ENCODE measurements at places on chromosomes 12 and 14.

- no peak for DNase-seq
Measured at GRCh38 chr12:50508414-50508813, 3.6 kb downstream of the DIP2B start.

- DNase-seq, result no peak
Measured at GRCh38 chr12:132717531-132718387, 7.1 kb downstream of the PGAM5 start.

DNA sequence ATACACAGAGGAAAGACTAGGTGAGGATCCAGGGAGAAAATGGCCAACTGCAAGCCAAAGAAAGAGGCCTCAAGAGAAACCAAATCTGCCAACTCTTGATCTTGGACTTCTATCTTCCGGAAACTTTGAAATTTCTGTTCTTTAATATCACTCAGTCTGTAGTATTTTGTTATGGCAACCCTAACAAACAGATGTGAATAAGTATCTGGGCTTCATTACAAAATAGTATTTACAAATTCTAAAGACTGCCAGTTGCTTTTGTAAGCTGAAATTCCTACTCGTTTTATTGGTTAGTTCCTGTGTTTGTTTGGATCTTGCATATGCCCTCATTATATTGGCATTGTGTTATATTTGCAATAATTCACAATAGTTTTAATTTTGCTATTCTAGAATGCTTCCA is 143.2 kb upstream of the USP15 start:
- no peak for DNase-seq

DNA sequence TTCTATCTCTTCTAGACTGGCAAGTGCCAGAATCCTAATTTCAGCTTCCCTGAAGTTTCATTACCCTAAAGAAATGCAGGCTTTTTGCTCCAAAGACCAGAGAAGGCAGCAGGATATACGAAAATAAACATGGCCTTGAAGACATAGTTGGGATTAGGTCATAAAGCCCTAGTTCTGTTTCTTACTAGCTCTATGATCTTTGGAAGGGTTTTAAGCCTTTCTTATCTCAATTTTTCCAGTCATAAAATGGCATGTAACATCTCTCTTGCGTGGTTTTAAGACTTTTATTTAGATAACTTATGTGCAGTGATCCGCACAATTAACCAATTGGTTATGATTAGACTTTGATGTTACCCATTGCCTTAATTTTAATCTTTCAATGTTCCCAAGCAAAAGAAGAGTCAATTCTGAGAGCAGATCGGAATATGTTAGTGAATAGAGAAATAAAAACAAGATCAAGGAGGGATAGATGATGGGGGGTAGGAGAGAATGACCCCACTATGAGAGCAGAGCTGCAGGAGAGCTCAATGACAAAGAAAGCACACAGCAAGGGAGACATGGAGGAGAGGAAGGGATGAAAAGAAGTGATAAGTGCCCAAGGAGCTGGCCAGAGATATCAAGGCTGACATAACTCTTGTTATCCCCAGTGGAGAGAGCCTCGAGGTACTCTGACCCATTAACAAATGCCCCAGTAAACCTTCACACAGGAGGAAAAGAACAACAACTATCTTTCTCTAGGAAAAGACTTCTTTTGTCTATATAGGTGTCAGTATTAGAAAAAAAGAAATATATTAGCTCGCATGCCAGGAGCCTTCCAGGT is 53.0 kb upstream of the ANP32D start:
- no peak for DNase-seq

DNA sequence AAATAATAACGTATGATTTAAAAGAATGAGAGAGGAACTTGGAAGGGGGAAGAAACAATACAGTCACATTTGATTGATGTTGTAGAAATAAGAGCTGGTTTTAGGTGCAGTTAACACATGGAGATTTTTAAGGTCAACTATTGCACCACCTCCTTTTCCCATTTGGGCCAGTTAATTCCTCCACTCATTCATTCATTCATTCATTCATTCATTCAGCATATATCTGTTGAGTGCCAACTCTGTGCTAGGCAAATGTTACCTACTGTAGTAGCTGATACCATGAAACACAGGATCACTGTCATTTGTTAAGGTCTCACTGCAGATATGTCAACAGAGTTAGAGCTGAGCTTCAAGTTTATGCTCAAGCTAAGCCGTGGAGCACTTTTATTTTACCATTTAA is 115.7 kb upstream of the ARID2 start:
- DNase-seq, result no peak

DNA sequence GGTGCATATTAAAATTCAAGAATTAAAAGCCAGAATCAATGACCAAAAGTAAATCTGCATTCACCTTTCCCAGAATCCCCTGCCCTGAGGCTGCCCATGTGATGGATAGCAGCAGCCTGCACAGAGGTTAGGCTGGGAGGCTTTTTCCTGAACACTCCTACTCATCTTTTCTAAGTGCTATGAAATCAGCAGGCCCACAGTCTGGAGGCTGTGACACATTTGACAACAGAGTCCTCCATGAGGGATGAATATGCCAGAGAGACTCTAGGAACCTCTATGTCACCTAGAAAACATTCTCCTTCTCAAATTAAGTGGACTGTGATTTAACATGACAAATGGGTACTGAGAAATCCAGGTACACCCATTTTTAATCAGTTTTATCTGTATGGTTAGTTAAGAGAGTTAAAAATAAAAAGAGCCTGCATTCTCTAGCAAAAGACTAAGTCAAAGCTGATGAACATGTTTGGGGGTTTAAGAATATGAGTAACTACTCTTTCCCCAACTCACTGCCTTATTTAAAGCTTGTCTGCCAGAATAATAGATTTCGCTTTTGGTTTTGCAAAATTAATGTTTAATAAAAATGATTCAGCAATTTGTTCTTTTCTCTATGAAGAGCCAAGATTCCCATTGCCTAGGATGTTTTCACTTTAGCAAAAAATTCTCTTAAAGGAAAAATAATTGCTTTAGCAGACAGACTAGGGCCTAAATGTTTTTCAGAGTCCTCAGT is 115.0 kb downstream of the RTN1 start:
- DNase-seq, result no peak

- DNase-seq, result no peak
Measured at GRCh38 chr14:63910583-63911363, 58.0 kb downstream of the SYNE2 start.

- DNase-seq, result no peak
Measured at GRCh38 chr12:54452628-54453027, 20.8 kb downstream of the GTSF1 start.

DNA sequence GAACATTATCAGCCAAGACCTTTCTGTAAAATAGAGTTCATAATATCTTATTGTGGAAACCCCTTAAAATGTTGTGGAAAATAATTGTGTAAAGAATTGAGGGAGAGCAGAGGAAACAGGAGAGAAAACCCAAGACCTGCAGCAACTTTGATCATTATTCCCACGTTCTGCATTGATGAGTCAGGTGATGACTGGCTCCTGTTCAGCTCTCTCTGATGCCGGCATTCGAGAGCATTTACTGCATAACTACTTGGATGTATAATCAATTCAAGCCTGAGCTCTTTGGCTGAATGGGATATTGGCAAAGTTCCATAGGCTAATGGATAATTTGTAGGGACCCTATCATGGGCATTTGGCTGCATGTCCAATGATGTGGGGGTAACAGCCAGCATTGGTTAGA is 176.3 kb upstream of the ARID2 start:
- no peak for DNase-seq

DNA sequence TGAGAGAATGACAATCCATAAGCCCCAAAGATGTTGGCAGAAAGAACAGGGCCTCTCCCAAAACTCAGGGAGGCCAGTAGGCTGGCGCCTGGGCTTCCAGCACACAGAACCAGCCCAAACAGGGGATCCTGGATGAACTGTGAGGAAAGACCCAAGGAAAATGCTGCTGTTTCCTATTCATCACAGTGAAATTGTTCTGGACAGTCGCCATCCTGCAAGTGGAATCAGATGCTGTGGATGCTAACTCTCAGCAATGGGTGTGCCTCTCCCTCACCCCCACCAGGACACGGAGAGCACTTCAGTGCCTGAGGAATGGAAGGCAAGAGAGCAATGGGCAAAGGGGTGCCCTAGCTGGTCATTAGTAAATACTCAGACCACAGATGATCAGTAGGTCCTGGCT is 80.8 kb downstream of the ANO2 start:
- no peak for DNase-seq

DNA sequence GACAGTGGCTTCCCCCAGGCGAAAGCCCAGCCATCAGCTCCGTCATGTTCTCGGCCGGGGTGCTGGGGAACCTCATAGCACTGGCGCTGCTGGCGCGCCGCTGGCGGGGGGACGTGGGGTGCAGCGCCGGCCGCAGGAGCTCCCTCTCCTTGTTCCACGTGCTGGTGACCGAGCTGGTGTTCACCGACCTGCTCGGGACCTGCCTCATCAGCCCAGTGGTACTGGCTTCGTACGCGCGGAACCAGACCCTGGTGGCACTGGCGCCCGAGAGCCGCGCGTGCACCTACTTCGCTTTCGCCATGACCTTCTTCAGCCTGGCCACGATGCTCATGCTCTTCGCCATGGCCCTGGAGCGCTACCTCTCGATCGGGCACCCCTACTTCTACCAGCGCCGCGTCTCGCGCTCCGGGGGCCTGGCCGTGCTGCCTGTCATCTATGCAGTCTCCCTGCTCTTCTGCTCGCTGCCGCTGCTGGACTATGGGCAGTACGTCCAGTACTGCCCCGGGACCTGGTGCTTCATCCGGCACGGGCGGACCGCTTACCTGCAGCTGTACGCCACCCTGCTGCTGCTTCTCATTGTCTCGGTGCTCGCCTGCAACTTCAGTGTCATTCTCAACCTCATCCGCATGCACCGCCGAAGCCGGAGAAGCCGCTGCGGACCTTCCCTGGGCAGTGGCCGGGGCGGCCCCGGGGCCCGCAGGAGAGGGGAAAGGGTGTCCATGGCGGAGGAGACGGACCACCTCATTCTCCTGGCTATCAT is 663 bp downstream of the PTGER2 start:
- DNase-seq, result no peak

DNA sequence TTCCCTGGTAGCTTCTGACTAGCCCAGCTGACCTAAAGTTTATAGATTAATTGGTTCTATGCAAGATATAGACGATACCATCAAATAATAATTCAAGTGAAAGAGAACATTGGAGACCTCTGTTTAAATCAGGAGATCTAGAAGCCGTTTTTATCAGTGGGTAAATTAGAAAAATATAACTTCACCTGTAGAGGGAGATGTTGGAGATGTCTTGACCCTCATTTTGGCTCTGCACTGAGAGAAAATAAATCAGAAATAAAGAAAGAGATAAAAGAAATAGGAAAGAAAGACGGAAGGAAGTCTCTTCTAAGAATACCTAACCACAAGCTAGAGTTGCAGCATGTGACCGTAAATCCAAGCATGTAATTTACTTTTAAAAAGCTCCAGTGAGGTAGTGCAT is 684.5 kb downstream of the C12orf50 start:
- no peak for DNase-seq

- DNase-seq, result no peak
Measured at GRCh38 chr12:88571543-88571942, 8.7 kb downstream of the KITLG start.

GRCh38 chr14:42421377-42422078 is 814.9 kb downstream of the LRFN5 start:
- no peak for DNase-seq

GRCh38 chr14:91947475-91948184 is at the start of gene FBLN5:
TSS of gene FBLN5 (minus strand) at chr14:91947694. CDS start at chr14:91947229, 465 bp downstream.
- peak; percentile 84 for DNase-seq

Measured in tibial artery (tissue), 4 donors.